OCI-M1 (cell line): ENCODE measurements at places on chromosomes 5 and 9.

- peak; percentile 72 for DNase-seq
These were observed 782 bp upstream of the SKP1 start for GRCh38 chr5:134177369-134178095.

- no peak for DNase-seq
These were observed 356.7 kb downstream of the DIRAS2 start for GRCh38 chr9:90285946-90286345.

GRCh38 chr9:131627326-131627647 lies 82.0 kb downstream of the PRRT1B start:
- no peak for DNase-seq

DNA sequence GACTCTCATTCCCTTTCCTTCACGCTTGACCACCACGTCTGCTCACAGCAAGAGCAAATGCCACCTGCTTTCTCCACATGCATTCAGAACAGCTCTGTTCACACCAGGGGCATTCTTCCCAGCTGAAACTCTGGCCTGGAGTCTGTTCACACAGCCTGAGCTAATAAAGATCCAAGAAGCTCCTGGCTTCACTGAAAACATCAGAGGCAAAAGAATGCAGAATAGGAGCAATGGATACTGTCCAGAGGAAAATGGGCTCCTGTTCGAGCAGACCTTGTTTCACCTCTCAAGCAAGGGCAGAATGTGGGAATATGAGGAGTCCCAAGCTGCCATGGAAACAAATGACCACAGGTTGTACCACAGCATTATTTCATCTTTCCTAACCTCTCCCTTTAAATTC lies 402.7 kb upstream of the TNC start:
- no peak for DNase-seq

- no peak for DNase-seq
These were observed 30.5 kb downstream of the F2RL2 start for GRCh38 chr5:76592692-76593091.

- DNase-seq = peak; percentile 13
These were observed 88.9 kb downstream of the CDK5RAP2 start for GRCh38 chr9:120490888-120491595.

GRCh38 chr9:129434187-129434586 lies 186.7 kb downstream of the C9orf50 start:
- DNase-seq = no peak

- no peak for DNase-seq
These were observed 4.6 kb downstream of the SNX2 start for GRCh38 chr5:122779451-122779850.

DNA sequence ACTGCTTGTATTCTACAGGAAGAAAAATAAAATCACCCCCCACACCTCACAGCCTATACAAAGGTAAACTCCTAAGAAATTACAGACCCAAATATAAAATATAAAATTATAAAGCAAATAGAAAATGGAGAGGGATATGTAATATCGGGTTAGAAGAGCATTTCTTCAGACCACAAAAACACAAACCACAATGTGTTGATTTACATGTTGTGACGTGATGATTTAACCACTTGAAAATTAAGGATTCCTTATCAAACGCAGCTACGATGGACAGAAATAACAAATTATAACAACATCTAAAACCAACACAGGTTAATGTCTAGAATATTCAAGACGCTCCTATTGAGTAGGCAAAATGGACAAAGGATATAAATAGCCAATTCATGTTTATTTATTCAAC lies 26.3 kb downstream of the SSBP2 start:
- DNase-seq = no peak

- DNase-seq = no peak
These were observed 136.7 kb downstream of the NUDT12 start for GRCh38 chr5:103425686-103426454.

GRCh38 chr9:18888290-18888689 lies 144.7 kb downstream of the SAXO1 start:
- no peak for DNase-seq

- no peak for DNase-seq
These were observed 179.6 kb upstream of the PUM3 start for GRCh38 chr9:3023449-3023848.

DNA sequence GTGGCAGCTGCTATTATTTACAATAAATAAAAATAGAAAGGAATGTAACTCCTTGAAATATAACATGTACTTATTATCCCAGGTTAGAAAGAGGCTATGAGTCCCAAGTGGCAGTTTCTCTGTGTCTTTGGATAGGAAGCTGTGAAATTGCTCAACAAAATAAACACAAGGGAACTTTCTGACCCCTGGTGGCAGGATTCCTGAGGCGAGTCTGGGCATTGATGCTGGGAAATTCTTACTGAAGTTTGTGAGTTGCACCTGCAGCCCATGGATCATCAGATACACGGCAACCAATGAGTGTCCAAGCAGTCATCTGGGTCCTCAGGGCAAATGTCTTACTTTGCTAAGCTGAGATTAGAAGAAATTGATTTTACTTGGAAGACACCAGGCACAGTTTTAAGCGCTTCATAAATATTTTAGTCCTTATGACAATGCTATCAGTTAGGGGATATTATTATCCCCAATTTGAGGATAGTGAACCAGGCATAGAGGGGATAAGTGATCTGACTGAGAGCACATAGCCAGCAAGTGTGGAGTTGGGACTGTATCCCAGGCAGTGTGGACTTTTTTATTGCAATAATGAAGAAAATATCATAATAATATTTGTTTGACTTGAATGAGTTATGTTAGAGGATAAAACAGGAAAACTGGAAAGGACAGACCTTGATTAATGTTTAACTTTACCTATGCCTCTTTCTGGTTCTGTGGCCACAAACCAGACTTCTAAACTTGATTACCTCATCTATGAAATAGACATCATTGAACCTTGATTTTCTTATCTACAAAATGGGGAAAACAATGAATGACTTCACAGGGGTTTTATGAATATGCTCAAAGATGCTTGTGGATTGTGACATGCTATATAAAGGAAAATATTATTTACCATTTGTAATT lies 265.5 kb upstream of the ADAMTSL1 start:
- peak; percentile 30 for DNase-seq

DNA sequence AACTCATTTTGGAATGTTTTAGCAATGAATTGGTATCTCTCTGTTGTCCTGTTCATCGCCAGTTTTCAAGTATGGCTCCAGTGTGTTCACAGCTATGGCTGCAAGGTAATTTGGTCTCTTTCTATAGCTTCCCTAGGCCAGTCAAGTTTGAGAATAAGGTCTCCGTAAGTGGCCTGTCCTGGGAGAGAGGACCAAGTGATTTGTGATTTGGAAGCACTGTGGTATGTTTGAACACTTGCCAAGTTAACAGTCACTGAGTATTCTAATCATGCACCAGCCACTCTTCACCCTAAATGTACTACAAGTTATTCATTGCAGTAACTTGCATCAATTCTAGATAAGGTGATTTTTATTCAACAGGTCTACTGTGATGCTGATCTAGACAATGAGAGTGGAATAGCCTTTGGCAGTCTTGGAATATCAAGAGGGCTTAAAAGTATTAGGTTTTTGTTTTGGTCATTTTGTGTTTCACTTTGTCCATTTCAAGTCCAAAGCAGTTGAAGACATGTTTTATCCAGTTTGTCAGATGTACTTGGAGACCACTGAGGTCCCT lies 41.1 kb downstream of the G3BP1 start:
- DNase-seq = no peak

DNA sequence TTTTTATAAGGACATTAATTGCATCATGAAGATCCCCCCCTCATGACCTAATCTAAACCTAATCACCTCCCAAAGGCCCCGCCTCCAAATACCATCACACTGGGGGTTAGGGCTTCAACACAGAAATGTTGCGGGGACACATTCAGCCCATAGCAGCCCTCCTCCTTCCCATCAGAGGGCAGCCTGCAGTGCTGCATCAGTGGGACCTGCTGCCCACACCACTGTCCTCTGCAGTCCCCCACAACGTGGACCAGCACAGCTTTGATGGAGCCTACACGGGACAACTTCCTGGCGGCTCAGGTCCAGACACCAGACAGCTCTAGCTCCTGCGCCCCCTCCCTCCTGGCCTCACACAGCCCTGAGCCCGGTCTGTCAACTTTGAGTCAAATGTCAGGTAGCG lies 70.3 kb downstream of the APTX start:
- no peak for DNase-seq
